ENCODE measurements at places on chromosomes 12 and 14. TPM values are rescaled to one million over a fixed set of nuclear protein-coding genes. Genes with fewer than 3 reads are reported as not detected.

GRCh38 chr14:100018054-100018453 is 47.2 kb upstream of the EVL start:
- DNase-seq, result no peak

DNA sequence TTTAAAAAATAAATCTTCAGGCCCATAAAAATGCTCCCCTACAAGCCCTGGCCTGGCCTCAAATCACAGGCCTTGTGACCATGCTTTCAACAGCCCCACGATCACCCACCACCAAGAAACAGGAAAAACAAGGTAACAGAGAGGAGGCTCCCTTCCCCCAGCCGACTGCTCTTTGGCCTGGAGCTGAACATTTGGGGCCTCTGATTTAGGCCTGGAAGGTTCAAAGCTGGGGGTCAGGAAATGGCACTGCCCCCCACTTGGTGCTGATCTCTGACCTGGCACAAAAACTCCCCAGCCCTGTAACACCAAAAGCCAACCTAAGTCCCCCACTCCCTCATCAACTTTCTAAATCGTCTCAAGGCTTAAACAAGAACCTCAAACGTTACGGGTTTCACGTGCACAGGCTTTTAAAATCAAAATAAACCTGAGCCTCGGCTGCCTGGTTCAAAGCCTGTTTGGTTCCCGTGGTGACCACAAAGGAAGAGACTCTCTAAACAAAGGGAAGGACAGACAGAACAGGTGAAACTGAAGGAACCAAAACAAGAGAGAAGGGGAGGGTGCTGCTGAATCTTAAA is 9.0 kb downstream of the ACTN1 start:
- DNase-seq, result no peak

- no peak for DNase-seq
Observed at GRCh38 chr12:40164034-40164433, 58.2 kb upstream of the SLC2A13 start.

DNA sequence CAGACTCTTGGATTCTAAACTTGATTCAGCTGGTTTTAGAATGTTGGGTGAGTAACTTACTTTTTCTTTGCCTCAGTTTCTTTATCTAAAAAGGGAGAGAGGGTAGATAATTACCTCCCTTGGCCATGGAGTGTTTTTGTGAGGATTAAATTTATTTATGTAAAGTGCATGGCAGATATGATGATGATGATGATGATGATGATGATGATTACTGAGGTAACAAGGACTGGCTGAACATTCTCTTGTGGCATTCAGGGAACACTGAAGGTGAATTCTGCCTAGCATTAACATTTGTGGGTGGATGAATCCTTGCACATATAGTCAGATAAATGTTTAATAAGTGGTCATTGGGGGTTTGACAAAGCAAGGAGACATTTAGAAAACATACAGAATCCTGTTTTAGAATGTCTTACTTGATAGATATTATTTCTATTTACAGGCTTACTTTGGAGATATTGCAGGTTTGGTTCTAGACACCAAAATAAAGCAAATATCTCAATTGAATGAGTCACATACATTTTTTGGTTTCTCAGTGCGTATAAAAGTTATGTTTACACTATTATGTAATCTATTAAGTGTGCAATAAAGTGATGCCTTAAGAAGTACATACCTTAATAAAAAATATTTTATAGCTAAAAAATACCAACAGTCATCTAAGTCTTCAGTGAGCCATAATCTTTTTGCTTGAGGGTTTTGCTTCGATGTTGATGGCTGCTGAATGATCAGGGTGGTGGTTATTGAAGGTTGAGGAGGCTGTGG is 123.2 kb downstream of the SNAPC1 start:
- DNase-seq, result no peak

- DNase-seq, result no peak
Observed at GRCh38 chr12:10341892-10342509, 34.3 kb downstream of the KLRD1 start.

DNA sequence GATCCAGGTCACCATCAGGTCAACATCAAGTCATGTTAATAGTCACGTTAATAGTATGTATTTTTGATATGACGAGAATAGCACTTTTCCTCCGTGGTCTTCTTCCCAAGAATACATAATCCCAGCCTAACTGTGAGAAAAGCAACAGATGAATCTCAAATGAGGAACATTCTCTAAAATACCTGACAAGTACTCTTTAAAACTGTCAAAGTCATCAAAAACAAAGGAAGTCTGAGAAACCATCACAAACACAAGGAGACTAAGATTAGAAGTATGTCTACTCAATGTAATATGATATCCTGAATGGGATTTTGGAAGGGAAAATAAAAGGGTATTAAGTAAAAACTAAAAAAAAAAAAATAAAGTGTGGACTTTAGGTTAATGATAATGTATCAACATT is 36.8 kb upstream of the GLIPR1 start:
- DNase-seq, result no peak

GRCh38 chr12:87140262-87140661 is 884.1 kb upstream of the MGAT4C start:
- no peak for DNase-seq

- no peak for DNase-seq
Observed at GRCh38 chr14:75390183-75390582, 37.6 kb upstream of the JDP2 start.

GRCh38 chr14:25349269-25349668 is 299.3 kb upstream of the STXBP6 start:
- DNase-seq, result no peak

- no peak for DNase-seq
Observed at GRCh38 chr14:72574715-72575114, 319.2 kb downstream of the DPF3 start.

DNA sequence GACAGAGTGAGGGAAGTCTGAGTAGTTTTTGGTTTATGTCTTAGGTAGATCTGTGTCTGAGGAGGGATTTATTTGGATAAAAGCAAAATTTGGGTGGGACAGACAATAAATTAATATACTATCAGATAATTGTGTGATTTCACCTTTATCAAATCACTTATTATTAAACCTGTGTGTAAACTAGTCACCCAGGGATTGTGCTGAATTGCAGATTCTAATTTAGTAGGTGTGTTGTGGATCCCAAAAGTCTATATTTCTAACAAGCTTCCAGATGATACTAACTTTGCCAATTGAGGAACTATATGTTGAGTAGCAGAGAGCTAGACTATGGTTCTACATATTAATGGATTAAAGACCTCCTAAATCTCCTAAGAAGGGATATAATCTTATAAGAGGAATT is 978.5 kb upstream of the FBXO33 start:
- no peak for DNase-seq

The MYO1H gene
- not detected for polyA plus RNA-seq

The KLRG1 gene
- polyA plus RNA-seq, result 4.8 TPM

The C12orf42 gene
- polyA plus RNA-seq, result not detected

All from A549 (cell line).